ENCODE measurements at places on chromosomes 5 and 9.
A peak's percentile ranks its signal among the peaks of the same experiment; 100 is the strongest.

DNA sequence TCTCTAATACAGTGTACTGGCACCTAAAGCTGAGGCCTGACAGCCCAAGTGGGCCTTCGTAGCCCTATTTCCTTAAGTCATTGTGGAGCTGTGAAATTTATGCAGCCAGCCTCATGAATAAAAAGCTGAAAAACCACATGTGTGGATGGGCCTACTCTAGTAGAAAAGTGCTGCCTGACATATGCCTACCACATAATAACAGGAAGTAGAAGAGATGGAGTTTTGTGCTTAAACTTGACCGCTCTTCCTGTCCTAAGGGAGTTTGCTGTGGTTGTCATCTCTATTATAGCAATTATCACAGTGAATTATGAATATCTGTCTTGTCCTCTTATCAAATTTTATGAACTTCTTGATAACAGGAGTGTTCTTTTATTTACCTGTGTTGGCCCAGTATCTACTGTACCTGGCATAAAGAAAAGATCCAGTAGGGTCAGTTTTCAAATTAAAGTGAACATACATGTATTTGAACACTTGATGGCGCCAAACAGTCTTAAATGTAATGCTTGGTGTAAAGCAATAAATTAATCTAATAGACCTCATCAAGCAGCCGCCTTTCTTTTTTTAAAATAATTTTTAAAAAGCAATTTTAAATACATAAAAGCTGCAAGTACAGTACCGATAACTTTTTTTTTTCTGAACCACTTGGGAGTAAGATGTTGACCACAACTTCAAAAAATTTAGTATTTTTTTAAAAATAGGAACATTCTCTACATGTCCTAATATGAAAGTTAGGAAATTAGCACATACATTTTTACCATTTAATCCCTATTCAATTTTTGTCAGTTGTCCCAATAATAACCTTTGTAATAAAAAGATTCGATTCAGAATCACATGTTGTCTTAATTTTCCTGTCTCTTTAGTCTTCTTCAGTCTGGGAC lies 51.0 kb downstream of the FKTN start:
- peak; percentile 59 for DNase-seq

DNA sequence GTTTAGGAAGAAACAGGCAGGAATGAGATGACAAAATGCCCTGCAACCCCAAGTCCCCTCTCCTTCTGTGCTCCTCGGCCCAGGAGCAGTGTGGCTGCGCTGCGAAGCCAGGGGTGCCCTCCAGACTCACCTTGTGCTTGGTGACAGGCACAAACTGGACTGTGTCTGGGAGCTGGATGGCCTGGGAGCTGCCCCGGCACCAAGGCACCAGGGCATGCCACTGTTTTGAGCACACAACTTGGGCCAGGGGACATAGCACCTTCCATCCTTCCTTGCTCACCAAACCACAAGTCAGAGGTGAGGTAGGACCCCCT lies 51.1 kb downstream of the PRRT1B start:
- DNase-seq = no peak

DNA sequence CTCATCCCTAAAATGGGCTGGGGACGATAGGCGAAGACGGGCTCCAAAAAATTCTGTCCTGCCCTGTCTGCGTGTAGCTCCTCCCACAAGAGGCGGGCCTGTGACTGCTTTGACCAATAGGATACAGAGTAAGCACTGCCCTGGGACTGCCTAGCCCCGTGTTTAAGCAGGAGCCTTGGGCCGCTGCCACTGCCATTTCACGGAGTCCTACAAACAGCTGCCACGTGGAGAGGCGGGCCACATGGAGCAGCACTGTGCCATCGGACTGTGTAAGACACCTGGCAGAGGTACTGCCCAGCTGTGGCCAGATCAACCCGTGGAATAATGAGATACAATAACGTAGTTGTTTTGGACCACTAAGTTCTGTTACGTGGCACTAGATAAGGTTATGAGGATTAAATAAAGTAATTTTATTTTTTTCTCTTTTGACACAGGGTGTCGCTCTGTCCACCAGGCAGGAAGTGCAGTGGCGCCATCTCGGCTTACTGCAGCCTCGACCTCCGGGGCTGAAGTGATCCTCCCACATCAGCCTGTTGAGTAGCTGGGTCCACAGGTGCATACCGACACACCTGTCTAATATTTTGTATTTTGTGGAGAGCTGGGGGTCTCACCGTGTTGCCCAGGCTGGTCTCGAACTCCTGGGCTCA lies 87.2 kb downstream of the LMNB1 start:
- no peak for DNase-seq

DNA sequence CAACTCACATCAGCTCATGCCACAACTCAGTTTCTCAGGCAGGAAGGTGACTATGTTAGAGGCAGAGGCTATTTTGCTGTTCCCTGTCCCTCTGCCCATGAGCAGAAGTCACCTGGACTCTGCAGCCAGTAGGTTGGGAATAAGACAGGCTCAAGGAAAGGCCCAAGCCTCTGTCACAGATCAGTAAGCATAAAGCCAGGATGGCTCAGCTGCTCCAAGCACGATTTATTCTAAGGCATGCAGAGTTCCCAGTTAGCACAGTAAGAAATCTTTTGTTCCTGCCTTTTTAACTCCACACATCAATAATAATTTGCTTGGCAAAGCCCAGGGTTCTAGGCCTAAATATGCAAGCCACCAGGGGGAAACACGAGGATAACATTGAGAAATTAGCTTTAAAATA lies 249.0 kb upstream of the ADRA1B start:
- DNase-seq = no peak

DNA sequence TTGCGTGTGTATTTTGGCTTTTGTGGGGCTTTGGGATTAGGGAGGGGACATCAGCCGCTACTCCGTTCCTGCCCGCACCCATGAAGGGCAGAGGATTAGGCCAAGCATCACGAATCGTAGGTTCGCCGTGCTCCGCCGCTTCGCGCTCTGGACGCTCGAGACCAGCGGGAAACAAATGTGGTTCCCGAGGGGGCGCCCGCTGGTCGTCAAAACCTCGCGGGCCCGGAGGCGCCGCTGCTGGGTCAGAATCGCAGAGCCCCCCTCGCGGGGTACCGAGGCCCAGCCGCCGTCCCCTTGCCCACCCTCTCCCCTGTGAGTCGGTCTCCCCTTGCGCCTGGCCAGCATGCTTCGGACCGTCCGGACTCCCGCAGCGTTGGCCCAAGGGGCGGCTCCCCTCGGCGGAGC lies 2.3 kb upstream of the PAX5 start:
- DNase-seq = peak; percentile 36

DNA sequence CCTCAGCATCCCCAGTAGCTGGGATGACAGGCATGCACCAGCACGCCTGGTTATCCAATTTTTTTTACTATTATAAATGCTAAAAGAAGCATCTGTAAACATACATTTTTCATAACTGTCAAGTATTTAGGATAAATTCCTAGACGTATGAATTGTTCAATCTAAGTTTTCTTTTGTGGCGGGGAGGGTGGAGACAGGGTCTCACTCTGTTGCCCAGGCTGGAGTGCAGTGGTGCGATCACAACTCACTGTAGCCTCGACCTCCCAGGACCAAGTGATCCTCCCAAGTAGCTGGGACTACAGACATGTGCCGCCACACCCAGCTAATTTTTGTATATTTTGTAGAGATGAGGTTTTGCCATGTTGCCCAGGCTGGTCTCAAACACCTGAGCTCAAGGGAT lies 52.2 kb downstream of the NR6A1 start:
- DNase-seq = no peak

DNA sequence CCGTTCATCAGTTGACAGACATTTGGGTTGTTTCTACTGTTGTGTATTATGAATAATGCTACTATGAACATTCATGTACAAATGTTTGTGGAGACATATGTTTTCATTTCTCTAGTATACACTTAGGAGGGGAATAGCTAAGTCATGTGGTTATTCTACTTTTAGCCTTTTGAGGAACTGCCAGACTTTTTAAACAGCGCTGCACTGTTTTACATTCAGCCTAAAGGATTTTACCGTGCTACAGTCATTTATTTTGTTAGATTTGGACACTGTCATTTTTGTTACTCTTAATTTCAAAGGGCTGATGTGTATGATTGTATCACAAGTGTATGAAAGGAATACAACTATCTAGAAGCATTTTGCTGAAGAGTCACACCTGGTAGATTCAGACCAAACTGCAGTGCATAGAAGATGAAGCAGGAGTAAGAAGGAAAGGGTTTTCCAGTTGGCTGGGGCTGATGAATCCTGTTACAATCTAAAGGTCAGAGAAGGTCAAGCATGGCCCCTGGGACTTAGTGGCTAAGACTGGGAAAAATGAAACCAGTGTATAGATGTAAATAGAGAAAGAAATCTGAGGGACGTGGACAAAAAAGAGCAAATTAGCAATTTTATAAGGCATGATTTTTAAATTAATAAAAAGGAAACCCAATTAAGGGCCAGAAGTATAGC lies 509.7 kb downstream of the PSAT1 start:
- peak; percentile 80 for DNase-seq

GRCh38 chr9:37371565-37372464 lies 50.7 kb upstream of the GRHPR start:
- no peak for DNase-seq

GRCh38 chr9:4994166-4994890 lies 9.3 kb downstream of the JAK2 start:
- DNase-seq = no peak

GRCh38 chr5:159021901-159022556 lies 77.7 kb downstream of the EBF1 start:
- no peak for DNase-seq

GRCh38 chr9:133752739-133753446 lies 14.7 kb upstream of the SARDH start:
- DNase-seq = no peak

DNA sequence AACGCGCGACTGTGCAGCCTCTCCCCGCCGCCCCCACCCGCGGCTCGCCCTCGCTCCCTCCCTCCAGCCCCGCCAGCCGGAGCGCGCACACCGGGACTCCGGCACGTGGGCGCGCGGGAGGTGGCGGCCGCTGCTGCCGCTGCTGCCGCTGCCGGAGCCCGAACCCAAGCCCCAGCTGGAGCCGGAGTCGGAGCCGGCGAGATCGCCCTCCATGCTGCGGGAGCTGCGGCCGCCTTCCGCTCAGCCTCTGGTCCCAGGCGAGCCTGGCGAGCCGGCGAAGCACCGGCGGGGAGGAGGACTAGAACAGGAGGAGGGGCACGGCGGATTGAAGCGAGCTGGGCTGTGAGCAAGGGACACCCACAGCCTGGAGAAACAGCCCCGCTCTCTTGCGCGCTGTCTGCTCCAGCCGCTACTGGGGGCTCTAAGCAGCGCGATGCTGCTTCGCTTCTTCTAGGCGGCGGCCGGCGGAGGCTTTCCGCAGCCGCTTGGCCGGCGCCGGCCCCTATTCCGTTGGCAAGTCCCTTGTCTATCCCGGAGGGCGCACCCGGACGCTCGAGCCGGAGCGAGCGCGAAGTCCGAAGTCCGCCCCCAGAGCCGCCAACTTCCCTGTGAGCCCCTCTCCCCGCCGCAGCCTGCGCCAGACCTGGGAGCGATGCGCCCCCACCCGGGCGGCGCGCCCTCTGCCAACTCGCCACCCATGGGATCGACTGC lies 598.7 kb upstream of the SGCD start:
- no peak for DNase-seq

GRCh38 chr9:74379718-74380117 lies 117.4 kb upstream of the RORB start:
- DNase-seq = peak; percentile 49

DNA sequence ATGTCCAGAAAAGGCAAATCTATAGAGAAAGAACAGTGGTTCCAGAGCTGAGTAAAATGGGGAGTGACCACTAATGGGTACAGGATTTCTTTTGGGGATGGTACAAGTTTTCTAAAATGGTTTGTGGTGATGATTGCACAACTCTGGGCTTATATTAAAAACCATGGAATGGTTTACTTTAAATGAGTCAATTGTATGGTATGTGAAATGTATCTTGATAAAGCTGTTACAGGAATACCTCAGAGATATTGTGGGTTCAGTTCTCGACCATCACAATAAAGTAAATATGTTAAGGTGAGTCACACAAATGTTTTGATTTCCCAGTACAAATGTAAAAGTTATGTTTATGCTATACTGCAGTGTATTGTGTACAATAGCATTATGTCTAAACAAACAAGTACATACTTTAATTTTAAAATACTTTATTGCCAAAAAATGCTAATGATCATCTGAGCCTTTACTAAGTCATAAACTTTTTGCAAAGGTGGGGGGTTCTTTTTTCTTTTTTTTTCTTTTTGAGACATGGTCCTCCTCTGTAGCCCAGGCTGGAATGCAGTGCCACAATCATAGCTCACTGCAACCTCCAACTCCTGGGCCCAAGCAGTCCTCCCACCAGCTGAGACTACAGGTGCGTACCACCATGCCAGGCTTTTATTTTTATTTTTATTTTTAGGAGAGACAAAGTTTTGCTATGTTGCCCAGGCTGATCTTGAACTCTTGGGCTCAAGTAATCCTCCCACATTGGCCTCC lies 65.9 kb downstream of the SHOC1 start:
- DNase-seq = peak; percentile 71

- DNase-seq = no peak
Observed at GRCh38 chr9:20476912-20477521, 145.3 kb downstream of the MLLT3 start.

- DNase-seq = no peak
Observed at GRCh38 chr5:152987131-152987530, 503.3 kb upstream of the GRIA1 start.

DNA sequence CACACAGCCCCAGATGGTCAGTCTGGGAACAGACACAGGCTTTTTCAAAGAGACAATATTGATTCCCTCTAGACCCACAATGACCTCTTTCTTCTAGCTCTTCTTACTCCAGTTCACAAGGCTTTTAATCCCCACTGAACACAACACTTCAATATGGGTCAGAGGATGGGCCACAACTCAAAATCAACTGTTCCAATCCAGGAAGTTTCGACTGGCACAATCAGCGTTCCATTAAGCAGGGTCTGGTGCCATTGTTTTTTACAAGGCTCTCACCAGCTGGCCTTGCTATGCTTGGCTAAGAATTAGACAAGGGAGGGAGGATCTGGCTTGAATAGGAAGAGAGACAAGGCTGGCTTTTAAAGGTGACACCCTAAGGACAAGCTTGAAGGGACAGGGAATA lies 199.4 kb upstream of the SLC24A2 start:
- DNase-seq = no peak

- no peak for DNase-seq
Observed at GRCh38 chr9:30507166-30507565, 1877.3 kb upstream of the ACO1 start.

- no peak for DNase-seq
Observed at GRCh38 chr5:91145333-91145620, 237.8 kb downstream of the ARRDC3 start.

- no peak for DNase-seq
Observed at GRCh38 chr5:133298447-133298846, 246.6 kb downstream of the HSPA4 start.

DNA sequence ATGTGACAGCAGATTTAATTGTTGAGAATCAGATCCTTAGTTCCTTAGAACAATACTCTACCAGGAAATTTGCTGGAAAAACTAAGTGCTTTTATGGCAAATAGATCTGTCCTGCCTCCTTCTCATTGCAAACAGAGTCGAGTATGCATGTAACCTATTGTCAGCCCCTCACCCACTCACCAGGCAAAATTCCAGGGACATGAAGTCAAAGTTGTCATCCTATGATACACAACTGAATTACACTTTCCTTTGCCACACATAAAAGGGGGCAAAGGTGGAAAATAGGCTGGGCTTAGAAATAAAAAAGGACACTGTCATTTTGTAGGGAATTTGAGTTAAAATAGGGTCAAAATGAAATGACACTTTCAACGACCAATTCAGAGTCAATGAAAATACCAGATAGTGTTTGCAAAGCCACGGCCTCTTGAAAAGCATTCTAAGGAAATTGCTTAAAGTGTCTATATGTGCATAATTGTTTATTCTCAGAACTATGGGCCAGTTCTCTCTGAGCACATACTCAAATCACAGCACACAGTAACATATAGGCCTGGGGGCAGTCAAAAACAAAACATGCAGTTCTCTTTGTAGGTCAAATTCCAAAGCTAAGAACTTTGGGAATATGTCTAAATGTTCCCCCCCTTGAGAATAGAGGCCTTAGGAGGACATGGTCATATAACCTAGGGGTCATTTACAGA lies 452.8 kb downstream of the NFIB start:
- no peak for DNase-seq
